ENCODE measurements at places on chromosomes 2 and 18.
A peak's percentile ranks its signal among the peaks of the same experiment; 100 is the strongest.

DNA sequence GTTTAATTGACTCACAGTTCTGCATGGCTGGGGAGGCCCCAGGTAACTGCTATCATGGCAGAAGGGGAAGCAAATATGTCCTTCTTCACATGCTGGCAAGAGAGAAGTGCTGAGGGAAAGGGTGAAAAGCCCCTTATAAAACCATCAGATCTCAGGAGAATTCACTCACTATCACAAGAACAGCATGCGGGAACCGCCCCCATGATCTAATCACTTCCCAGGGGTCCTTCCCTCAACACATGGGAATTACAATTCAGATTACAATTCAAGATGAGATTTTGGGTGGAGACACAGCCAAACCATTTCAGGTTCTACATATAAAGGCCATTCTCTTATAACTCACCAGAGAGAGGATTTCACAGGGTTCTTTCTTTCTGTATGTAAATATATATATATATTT lies 62.9 kb downstream of the VRK2 start:
- no peak for DNase-seq

GRCh38 chr2:20666005-20666303 lies 990 bp upstream of the GDF7 start:
- no peak for DNase-seq

- no peak for DNase-seq
Measured at GRCh38 chr2:163659224-163659623, 76.6 kb downstream of the FIGN start.

DNA sequence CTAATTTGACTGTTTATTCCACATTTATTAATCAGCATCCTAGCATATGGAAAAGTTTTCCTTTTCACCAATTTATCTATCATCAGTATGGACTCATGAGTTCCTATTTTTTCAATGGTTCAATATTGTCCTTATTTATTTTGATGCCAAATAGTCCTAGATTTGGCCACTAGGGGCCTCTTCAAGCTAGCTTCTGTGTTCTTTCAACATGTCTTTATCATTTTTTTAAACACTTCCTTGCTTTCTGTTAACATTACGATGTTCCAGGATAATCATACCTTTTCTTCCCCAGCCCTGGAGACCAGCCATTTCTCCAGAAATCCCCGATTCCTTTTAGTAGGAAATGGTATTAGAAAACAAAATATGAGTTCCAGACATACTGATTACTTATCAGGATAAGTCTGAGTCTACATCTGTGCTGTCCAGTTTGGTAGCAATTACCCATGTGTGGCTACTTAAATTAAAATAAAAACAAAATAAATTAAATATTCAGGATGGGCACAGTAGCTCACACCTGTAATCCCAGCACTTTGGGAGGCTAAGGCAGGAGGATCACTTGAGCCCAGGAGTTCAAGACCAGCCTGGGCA lies 70.6 kb downstream of the RPE start:
- peak; percentile 21 for DNase-seq

DNA sequence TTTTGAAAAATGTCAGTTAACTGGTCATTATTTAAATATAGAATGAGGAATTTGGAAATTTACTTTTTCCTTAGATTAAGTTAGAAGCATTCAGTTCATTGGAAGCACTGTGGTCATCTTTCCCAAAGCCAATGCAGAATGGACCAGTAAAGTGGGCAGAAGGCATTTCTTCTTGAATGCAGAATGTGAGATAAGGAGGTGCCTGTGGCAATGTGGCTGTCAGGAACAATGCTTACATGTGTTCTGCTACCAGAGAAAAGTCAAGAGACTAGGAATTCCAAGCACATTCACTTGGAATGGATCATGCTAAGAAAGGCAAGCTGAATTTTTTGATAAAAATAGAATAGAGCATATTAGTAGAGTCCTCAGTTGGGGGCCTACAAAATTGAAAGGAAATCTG lies 295.0 kb upstream of the KCNH7 start:
- no peak for DNase-seq

- DNase-seq: no peak
Measured at GRCh38 chr2:235523021-235523420, 29.2 kb downstream of the AGAP1 start.

- DNase-seq: no peak
Measured at GRCh38 chr2:148725564-148725963, 81.0 kb downstream of the EPC2 start.

DNA sequence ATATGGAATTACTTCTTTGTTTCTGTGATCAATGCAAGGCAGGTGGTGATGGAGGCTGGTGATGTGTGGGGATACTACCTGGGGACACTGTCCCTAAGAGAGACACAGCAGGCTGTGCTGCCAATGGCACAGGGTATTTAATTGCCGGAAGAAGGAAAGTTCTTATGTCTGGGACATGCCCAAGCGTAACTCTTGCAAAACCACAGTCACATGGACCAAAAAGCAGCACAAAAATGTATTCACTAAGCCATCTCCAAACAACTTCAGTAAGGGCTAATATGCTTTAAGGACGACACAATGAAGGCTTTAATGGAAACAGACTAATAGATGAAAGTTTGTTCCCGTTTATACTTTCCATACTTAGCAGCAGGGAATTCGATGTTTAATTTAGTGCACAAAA lies 49.7 kb upstream of the AP1S3 start:
- DNase-seq: no peak

DNA sequence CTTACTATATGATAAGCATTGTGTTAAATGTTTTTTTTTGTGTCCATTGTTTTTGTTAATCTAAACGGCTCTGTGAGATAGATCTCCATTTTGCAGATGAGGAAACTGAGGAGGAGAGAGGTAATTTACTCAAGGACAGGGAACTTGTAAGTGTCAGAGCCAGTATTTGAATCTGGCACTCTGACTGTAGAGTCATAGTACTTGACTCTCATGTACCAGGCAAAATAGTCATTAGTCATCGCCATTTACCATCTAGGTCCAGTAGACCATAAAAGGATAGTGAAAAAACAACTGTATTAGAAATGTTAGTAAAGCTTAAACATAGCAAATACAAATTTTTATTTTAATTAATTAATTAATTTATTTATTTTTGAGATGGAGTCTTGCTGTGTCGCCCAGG lies 4.8 kb downstream of the PSMD14 start:
- DNase-seq: no peak

DNA sequence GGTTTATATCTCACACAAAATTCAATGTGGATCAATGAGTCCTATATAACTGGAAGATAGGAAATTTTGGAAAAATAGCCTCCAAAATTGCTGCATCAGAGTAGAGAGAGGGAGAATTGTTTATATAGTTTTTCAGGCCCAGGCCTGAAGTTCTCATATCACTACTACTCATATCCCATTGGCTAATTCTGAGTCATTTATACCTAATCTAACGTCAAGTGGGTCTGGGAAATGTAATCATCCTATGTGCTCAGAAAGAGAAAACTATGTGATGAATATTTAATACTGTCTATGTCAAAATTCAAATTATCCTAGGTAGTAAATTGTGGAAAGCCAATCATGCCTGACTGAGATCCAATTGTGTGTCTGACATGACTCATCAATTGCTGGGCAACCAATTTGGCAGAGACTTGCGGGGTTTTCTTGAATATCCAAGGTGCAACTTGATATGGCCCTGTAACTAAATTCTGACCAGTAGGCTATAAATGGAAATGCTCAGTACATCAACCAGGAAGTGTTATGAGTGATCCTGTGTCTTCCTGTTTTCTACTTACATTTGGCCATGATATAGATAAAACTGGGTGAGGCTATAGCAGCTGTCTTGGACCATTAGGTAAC lies 744.4 kb downstream of the KCNJ3 start:
- no peak for DNase-seq

DNA sequence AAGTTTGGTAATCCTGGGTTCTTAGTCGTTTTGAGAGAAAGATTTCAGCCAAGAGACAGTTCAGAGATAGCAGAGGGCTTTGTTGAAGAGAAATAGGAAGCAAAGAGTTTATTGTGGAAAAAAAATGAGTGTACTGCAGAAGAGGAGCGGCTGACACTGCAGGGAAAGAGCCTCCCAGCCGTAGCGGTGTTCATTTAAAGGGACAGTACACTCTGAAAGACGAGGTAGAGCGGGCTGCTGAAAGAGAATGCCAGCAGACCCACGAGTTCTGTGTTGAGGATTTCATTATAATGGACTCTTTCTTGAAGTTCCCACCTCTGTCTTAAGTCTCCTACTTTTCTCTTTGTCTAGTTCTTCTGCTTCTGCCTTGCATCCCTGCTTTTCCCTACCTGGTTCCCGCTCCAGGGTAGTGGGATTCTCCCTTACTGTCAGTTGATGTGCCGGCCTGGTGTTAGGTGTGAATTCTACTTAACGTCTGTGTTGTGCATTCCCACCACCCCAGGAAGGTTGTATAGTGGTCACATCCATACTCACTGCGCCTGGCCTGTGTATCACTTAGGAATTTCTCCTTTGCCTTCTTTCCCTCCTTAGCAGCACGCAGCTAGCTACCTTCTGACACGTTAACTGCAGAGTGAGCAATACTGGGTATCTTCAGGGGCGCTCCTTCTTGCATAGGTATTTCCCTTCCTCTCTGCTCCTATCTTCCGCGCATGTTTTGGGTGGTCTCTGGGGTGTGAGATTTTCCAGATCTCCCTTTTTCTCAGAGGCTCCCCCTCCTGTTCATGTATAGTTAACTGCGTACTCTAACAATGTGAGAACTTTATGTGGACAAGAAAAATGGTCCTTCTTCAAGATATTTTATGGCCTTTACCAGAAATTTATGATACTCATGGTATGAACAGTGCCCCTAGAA lies 164.5 kb downstream of the PTH2R start:
- DNase-seq: no peak

DNA sequence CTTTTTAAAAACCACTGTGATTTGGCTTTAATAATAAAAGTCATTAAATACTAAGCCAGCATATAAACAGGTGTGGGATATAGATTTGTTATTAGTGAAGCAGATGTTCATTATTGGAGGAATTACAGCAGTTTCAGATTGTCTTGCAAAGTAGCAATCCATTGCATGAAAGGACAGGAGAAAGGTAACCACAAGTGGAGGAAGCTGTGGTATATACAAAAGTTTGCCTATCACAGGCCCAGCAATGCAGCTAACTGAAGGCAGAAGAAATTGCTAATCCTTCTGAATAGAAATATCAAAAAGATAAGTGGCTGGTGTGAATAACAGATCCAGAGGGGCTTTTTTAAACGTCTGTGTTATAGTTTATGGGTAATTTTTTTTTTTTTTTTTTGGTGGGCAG lies 199.4 kb downstream of the ZNF385B start:
- DNase-seq: no peak

- no peak for DNase-seq
Measured at GRCh38 chr18:11695736-11696135, 6.7 kb downstream of the GNAL start.

- no peak for DNase-seq
Measured at GRCh38 chr18:10213526-10213925, 240.9 kb upstream of the APCDD1 start.

- DNase-seq: no peak
Measured at GRCh38 chr2:164697688-164698461, 76.6 kb upstream of the GRB14 start.

- no peak for DNase-seq
Measured at GRCh38 chr2:127225186-127225960, 5.3 kb upstream of the CYP27C1 start.

DNA sequence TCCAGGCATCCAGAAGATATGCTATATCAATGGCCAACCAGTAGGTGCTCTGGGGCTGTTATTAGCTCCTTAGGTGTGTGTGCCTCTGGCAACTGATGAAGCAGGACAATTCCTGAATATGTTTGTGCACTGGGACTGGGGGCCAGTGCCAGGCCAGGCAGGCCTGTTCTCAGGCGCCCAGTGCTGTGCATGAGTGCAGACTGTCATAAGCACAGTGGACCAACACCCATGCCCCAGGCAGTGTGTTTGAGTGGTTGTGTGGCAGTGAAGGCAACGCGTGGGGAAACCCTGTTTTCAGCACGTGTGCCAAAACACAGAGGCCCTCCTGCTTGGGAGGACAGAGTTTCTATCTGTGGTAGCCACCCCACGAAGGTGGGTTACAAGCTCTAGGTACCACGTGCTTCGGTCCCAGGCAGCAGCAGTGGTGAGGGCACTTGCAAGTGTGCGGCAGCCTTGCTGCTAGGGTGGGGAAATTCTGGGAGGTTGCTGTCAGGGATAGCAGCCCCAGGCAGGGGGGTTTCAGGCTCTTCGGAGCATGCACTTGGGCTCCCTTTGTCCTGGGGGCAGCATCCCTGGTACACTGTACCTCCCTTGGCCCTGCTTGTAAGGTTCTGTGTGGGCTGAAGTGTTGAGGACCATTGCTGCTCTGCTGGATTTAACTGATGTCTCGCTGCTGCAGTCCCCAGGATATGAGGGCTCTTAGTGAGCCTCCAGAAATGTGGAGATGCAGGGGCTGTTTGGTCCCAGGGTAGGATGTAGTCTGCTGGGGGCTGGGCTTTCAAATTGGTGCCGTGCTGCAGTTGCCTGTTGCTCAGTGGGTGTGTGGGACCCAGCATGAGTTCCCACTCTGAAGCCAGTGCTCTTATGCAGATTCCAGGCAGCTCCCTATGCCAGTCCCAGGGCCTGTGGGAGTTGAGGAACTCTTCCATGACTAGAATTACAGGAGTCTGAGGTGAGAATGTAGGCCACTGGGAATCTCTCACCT lies 280.9 kb downstream of the RPRM start:
- no peak for DNase-seq

GRCh38 chr2:60278906-60279305 lies 274.5 kb downstream of the BCL11A start:
- no peak for DNase-seq

DNA sequence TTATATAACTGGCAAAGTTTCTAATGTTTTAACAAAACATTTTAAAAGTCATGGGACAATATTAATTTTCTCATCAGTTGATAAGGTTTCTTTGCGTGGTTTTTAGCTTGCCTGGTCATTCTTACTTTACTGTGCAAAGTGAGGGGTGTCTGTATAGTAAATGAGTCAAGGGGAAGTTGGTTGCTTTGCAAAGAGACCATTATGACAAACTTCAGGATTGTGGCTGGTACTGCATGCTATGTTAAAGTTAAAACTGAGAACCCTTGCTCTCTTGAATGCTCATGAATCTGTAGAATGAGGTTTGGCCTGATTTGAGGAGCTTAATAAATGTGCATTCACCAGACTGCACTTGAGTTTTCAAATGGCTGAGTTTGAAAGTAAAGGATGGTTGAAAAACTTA lies 47.0 kb downstream of the COL4A4 start:
- DNase-seq: no peak

DNA sequence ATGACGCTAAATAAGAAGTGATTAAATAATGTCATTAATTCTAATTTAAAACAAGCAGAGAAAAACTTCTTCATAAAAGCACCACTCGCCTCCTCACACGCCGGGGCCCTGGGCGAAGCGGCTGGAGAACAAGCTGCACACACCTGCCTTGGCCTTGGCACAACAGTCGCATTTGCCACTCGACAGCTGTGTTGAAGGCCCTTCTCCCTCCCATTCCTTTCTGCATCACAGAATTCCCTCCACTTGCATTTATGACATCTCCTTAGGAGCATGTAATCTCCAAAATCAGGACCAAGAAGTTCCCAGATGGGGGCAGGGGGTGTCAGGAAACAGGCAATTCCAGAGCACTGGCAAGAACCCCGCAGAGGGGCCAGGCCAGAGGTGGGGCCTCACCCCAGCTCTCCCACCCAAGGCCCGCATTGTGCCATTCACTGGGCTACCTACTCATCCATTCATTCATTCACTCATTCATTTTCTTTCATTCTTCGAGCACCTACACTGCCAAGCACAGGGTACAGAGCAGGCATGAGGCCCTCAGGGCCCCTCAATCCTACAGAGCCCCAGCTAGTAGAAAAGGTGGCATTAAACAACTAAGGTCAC lies 6.4 kb downstream of the HDAC4 start:
- no peak for DNase-seq

- DNase-seq: no peak
Measured at GRCh38 chr18:74006143-74006542, 141.5 kb downstream of the FBXO15 start.

GRCh38 chr2:133476931-133477615 lies 91.2 kb downstream of the NCKAP5 start:
- no peak for DNase-seq

- no peak for DNase-seq
Measured at GRCh38 chr2:29040552-29040951, 33.8 kb downstream of the PCARE start.
